Thyroid gland (tissue), 4 donors: ENCODE measurements at places on chromosomes 7 and 10.
A peak's percentile ranks its signal among the peaks of the same experiment; 100 is the strongest.

DNA sequence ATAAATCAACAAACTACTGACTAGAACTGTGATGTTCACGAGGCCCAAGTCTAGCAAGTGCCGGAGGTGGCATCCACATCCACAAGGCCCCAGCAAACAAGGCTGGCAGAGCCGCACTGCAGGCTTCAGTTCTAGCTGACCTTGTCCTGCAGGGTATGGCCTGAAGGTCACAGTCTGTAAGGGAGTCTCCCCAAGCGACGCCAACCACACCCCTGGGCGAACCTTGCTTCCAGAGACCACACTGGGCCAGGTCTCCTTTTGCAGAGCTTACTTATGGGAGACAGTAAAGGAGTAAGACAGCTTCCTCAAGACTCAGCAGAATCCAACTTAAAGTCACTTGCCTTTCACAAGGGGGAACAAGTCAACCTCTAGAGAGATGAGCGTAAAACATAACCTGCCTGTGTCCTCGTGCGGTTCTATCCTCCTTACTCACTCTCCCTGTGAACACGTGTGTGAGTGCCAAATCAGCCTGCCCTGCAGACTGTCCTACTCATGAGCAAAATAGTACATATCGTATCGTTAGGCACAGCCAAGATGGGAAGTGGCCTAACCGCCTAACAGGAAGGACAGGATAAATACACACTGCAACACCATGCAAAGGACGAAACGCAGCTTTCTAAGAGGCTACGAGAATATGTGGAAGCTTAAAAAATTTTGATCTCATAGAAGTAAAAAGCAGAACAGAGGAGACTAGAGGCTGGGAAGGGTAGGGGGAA, 22.7 kb downstream of the FAM53B start:
- DNase-seq, result peak; percentile 68

DNA sequence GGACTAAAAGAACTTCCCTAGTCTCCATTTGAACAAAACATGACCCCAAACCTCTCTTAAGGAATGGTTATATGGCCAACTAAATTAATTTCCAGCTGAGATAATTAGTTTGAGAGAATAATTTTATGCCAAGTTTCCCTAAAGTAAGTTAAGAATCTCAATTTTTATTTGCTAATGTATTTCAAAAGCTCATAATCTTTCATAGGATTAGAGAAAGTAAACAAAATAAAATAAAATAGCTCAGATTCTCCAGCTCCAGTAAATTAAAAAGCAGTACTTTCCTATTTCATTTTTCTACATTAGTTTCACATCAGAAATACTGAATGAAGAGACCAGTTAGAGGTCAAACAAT, 44.4 kb downstream of the ENO4 start:
- no peak for DNase-seq

DNA sequence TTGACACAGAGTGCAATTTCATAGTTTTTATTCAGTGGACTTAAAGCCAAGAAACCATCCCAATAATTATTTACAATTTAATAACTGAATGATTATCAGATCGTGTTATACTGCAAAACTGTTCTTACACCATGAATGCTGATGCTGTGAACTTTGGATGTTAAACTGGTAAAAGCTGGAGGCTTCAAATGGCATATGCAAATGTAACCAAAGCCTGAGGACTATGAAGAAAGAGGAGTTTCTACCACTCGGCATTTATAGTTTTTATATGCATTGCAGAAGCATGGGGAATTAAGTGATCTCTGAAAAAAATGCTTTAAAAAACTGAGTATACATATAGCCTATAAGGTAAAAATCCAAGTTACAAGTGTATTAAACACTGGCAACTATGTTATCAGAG, 42.4 kb downstream of the RNF32 start:
- DNase-seq, result no peak

GRCh38 chr10:81146436-81146835, 608.7 kb downstream of the SH2D4B start:
- DNase-seq, result no peak

- no peak for DNase-seq
Observed at GRCh38 chr7:143399642-143400041, 9.0 kb downstream of the EPHA1 start.

DNA sequence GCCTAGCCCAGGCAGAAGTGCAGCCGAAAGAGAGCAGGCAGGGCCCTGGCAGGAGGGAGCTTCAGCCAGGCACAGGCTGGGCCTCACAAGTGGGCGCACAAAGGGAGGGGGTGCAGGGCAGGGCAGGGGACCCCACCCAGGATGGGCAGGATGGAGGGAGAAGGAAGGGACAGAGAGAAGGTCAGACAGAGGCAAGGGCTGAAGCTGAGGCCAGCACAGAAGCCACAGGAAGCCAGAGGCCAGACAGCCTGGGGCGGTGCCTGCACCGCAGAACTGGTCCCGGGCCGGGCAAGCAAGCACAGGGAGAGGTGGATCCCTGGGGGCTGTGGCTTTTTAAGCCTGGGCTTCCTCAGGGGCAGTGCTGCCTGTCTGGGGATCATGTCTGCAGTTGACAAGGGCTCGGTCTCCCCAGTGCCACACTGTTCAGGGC, 16.7 kb downstream of the NOS3 start:
- no peak for DNase-seq

- no peak for DNase-seq
Observed at GRCh38 chr10:63409465-63410027, 56.2 kb downstream of the JMJD1C start.

DNA sequence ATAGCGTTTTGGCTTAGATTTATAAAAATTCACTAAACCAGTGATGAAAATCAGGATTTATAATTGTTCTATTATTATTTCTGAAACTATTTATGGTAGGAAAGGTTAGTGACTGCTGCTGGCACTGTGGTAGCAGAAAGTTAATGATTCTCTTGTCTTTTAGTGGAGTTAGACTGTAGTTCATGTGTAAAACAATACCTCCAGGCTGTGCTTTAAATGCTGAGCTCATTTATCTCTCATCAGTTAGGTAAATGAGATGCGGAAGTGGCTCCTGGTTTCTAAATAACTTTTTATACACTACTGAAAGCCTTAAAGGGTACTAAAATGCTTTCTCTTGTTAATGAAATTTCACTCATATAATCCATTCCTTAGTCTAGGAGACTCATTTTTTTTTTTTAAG, 326.8 kb upstream of the POT1 start:
- DNase-seq, result no peak
